ENCODE measurements at places on chromosomes 4 and X.
A peak's percentile ranks its signal among the peaks of the same experiment; 100 is the strongest.

DNA sequence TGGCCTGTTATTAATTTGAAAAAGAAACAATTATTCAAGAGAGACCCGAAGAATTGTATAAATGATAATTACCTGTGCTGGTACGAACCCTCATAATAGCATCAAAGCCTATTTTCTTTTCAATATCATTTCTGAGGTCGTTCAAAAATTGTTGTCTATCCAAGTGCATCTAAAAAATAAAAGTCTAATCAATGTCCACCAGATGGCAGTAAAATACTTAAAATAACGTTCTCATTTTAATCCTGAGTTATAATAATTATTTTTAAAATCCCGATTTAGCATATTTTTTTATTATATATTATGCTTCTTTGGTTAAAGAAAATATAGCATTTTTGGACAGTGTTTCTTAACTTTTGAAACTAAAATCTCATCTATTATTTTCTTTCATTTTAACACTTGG is 55.7 kb downstream of the METTL14 start:
- no peak for DNase-seq

GRCh38 chrX:68355629-68355920 is 77.7 kb downstream of the OPHN1 start:
- DNase-seq, result no peak

DNA sequence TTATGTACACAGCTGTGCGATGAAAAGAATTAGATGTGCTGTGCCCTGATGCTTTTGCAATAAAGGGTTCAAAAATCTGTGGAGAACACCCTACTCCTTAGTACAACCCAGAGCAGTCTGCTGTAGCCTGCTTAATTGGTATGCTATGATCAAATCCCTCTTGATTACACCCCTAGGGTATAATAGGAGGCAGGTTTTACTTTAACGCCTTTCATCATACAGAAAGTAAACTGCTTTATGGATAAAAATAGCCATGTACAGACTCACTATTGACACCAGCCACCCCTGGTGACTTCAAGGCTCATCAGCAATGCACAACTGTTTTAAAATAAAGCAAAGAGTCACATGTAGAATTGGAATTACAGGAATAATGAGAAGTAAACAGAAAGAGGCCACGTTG is 315.3 kb downstream of the DMD start:
- no peak for DNase-seq

GRCh38 chr4:6391186-6391851 is 81.1 kb downstream of the PPP2R2C start:
- no peak for DNase-seq

- DNase-seq, result no peak
Measured at GRCh38 chrX:65690057-65690855, 22.8 kb downstream of the MSN start.

DNA sequence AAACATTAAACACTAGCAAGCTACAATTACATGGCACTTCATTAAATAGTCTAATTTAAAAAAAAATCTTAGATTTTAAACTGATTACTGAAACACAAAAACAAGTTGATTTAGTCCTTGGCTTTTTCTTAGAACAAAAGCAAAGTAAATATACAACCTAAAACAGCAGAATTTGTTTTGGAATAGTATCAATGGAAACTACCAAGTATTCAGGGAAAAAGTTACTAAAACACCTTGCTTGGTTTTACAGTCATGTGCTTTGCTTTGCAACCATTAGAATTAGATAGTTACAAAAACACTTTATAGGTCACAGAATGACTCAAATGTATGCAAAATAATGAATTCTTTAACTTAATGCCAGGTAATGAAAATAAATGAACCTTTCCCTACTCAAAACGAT is 105.3 kb downstream of the CNOT6L start:
- no peak for DNase-seq

GRCh38 chrX:46695491-46695890 is 63.4 kb downstream of the SLC9A7 start:
- no peak for DNase-seq

- no peak for DNase-seq
Measured at GRCh38 chrX:150573106-150573505, 4.7 kb downstream of the MTM1 start.

DNA sequence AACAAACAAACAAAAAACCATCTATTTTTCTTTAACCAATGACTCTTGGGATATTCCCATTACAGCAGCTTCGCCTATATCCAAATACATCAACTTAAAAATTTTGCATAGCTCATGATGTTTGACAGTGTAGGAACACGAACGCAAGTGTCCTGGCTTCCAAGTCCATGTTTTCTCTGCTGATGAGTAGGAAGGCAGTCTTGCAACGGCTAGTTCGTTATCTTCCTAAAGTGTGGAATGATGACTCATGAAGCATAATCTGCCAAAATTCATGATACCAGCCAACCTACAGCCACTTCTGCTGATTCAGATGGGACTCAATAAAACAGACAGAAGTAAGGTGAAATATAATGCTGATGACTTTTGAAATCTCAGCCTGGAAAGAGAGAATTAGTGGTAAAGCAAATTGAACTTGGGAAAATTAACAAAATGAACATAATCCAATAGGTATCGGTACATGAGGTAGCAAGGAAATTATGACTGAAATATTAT is 6.4 kb upstream of the SEPTIN11 start:
- no peak for DNase-seq

DNA sequence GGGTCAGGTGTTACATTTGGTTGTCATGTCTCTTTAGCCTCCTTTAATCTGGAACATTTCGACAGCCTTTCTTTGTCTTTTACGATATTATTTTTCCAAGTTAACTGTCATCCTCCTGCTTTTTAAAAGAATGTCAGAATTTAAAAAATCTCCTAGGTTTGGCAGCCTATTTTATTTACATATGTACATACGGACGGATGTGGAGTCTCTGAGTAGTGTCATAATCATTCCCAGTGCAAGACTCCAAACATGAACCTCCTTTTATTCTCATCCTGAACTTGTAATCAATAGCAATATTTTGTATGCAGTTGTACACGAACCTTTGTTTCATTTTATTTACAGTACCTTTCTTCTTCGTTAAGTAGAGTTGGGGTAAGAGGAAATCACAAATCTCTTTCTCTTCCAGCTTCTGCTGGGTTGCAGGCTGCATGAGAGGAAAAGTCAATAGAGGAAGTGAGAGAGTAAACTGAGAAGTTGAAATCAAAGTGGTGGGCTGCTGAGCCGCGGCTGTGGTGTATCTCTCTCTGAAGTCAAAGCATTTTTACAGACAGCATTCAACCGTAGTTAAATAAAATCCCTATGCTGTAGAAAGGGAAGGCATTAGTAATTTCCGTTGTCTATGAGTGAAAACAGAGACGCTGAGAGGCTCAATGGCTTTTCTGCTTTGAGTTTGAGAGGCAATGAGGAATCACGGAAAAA is 53.9 kb upstream of the RPS6KA3 start:
- DNase-seq, result peak; percentile 3
